Stimulated activated CD4-positive, alpha-beta T cell treated with anti-CD3 and anti-CD28 coated beads, Interleukin-2, amount 100 ng/mL, for 4 hours (primary cell): ENCODE measurements at places on chromosomes 2 and 18.

DNA sequence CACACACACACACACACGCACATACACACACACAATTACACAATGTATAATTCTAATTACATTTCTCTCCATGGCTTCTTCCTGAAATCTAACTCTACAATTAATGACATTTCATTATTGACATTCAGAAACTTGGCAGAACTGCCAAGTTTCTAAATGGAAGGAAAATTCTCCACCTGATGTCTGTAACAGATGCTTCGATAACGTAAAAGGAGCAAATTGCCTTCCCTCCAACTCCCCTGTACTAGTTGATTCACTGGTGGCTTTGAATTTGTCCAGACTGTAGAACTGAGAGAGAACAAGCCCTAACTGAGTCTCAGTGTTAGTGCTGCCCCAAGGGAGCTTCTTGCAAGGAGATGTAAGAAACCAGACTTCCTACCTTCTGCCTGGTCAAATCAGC is 255.1 kb upstream of the TMEM200C start:
- DNase-seq, result no peak

- DNase-seq, result no peak
These were observed 139.1 kb downstream of the C1D start for GRCh38 chr2:67923696-67924095.

DNA sequence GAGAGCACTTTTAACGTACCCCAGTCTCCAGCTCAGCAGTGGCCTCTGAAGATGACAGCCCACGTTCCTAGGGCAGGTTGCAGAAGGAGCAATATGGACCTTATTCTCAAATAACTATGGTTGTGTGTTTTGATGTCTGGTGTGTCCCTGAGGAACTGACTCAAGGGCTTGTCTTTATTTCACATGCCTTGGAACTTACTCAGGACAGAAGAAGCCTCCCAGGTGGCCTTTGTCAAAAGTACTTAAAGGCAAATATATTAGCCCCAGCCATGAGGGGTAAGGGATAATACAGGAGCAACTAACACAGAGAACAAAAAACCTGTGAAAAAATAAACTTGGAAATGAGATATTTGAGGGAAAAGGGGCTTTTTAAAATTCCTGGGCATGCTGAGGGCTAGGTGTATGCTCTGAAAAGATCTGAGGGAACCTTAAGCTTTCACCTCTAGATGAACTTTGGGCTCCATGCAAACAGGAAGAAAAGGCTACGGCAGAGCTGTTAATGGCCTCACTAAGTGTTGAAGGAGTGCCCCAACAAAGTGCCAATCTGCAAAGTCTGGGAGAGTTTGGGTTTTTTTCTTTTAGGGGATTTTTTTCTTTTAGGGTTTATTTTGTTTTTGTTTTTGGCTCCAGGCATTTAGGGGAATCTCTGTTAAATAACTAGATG is 40.3 kb downstream of the SRBD1 start:
- DNase-seq, result no peak

DNA sequence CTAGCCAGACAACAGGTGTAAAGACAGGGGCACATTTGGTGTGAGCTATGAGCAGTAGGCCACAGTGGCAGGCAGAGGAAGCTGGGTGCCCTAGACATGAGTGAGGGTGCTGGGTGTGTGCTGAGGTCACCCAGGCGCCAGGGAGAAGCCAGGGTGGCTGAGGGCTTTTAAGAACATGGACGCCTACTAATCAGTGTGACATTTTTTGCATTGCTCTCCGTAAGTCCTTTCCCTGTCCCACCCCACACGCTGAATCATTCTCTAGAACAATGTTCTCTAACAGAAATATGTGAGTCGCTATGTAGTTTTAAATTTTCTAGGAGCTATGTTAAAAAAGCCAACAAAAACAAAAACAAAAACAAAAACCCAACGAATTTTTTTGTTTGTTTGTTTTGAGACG is 204.5 kb upstream of the REV1 start:
- no peak for DNase-seq

DNA sequence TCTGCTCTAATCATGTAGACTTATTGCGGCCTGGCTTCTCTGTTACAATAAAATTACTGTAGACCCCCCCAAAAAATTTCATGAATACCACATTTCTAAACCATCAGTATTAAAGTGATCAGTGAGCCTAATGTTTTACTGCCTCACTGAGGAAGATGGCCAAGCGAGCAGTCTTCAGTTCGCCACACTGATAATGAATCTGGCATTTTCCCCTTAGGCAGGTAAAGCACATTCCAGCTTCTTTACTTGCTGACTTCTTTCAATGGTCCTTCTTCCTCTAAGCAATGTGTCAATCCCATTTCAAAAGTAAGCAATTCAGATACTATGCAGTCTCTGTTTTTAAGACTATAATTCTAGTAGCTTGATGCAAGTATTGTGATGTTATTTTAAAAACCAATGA is 137.6 kb downstream of the LAMA1 start:
- no peak for DNase-seq

- no peak for DNase-seq
These were observed 40.5 kb downstream of the ST8SIA5 start for GRCh38 chr18:46716336-46716735.

DNA sequence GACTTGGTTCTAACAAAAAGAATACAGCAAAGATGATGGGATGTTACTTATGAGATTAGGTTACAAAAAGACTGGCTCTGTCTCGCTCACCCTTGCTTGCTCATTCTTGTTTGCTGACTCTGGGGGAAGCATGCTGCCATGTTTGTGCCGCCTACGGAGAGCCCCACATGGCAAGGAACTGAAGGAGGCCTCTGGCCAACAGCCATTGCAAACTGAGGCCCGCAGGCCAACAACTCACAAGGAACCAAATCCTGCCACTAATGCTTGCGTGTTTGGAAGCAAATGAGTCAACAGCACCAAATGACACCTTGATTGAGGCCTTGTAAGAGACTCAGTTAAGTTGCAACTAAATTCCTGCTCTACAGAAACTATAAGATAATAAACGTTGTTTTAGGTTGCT is 297.6 kb upstream of the STON1 start:
- DNase-seq, result no peak

DNA sequence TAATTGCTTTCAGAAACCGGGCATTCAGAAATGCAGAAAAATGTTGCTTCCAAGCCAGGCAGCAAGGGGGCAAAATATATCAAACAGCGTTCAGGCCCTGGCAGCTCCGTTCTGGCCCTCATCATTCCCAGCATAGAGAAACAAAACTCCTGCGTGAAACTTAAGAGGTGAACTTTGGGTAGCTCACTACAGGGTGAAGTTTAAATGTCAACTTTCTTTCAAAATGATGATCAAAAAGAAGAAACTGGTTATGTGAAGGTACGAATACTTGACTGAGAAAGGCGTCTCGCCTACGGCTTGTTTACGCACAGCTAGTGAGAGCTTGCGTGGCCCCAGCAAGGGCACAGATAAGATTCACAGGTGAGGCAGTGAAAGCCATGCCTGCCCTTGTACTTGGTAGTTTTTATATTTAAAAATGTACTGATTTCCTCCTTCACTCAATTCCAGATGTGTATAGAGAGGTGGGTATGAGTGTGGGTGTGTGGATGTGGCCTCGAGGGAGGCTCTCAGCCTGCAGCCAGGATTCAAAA is 127.5 kb downstream of the NFATC1 start:
- DNase-seq, result peak; percentile 64

DNA sequence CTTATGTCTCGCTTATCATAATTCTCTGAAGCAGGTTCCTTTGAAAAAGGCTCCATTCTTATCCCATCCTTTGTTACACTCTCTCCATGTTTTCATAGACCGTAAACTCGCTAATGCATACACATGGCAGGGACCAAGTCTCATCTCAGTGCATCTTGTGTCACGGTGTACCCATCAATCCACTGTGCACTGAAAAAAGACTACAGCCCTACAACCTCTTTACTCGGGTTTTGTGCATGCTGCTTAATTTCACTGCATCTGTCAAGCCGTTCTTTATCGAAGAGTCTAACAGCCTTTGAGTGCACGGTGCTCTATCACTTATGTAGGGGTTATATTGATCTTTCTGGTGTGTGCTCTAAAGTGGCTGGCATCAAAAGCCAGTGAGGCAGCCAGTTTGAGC is 302.9 kb upstream of the ERBB4 start:
- no peak for DNase-seq

DNA sequence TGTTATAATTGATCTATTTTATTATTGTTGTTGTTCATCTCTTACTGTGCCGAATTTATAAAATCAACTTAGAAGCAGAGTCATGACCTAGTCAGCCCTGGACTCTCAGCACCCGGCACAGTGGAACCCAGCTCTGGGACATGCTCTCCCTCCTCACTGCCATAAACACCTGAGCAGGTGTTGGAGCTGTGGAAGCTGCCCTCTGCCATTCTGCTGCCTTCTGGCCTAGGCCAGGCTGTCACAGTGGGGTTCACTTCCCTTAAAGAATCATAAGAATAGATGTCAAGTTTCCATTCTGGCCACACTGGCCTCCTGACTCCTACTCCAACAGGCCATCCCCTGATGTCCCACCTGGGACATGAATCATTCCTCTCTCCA is 192.2 kb downstream of the ZFP36L2 start:
- DNase-seq, result no peak

- no peak for DNase-seq
These were observed 60.7 kb downstream of the LYPD1 start for GRCh38 chr2:132609101-132609890.

DNA sequence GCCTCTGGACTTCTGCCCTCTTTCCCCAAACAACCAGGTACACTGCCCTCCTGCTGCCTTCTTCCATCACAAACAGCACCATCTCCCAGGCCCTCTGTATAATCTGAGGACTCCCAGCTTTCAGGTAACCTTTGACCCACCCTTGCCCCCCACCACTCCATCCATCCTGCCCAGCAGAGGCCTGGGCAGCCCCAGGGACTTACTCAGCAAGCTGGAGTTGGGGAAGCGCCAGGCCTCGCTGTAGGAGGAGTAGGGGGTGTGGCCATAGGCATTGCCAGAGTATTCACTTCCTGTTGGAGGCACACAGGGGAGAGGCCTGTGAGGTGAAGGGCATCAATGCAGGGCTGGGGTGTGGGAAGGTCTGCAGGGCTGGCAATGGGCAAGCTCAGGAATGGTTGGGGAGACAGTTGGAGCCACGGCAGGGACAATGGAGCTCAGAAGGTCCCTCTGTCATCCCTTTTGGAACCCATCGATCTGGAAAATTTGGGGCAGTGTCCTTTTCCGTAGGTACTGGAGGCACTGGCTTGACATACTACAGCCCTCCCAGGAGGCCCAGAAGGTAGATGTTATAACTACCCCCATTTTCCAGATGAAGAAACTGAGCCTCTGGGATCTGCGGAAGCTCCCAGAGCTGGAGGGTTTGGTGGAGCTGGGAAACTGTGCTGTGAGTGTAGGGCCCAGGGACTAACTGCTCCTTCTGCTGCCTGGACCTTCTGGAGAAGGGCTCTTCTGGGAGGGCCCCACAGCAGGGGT is 46.3 kb downstream of the PSD4 start:
- DNase-seq, result no peak

DNA sequence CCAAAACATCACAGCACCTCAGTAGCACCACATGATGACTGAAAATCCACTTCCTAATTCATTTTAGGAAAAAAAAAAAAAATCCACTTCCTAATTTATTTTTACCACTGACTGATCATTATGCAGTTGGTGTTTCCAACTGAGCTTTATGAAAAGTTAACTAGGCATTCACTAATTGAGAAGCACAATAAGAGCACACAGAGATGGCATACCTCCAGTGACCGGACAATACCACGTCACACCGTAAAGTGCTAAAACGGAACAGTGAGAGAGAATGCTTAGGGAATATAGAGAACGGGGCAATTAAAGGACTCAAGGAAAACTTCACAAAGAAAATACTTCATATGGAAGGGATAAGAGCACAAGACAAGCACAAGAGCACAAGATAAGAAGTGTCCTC is 212.5 kb downstream of the NBAS start:
- DNase-seq, result no peak

DNA sequence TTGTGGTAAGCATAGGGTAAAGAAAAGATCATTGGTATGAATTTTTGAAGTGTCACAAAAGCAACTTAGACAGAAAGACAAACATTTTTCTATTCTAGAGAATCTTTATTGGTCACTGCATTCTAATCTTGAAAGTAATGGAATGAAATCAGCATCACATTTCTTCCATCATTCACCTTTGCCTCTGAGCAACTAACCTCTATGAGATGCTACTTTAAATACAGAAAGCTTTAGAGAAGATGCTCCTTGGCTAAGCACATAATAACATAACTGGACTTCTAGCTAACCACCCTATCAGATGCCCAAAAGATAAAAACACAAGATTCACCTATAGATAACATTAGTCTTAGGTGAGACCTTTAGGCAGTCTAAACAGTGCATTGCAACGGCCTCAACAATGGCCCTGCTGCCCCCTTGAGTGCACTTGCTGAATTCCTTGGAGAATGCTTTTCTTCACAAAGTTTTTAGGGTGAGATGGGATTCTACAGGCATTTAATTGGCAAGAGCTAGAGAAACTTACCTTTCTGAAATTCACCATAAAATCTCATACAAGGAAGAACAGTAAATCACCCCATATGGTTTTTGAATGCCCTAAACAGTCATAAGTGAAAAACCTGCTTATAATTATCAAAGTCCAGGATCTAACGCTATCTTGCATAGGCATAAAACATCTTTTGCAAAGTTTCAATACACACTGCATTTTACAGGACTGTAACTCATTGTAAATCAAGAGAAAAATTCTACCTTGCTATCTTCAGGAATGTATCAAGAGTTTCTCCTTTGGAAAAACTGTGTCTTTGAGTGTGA is 791.3 kb upstream of the CHAC2 start:
- DNase-seq, result no peak

DNA sequence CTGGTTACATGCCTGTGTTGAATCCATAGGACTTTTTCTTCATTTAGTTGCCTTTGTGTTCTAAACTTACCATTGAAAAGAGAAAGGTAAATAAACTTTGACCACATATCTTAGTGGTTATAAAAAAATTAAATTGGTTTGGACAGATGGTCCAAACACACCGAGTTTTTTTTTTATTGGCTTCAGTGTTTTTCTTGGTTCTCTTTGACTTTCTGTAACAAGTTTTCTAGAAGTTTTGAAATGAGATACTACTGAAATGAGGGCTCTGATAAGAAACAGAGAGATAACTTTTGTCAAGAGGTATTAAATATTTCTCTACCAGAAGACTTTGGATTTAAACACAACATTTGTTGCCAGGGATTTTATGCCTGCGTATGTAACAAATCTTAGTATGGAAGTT is 20.7 kb downstream of the SPTBN1 start:
- no peak for DNase-seq

DNA sequence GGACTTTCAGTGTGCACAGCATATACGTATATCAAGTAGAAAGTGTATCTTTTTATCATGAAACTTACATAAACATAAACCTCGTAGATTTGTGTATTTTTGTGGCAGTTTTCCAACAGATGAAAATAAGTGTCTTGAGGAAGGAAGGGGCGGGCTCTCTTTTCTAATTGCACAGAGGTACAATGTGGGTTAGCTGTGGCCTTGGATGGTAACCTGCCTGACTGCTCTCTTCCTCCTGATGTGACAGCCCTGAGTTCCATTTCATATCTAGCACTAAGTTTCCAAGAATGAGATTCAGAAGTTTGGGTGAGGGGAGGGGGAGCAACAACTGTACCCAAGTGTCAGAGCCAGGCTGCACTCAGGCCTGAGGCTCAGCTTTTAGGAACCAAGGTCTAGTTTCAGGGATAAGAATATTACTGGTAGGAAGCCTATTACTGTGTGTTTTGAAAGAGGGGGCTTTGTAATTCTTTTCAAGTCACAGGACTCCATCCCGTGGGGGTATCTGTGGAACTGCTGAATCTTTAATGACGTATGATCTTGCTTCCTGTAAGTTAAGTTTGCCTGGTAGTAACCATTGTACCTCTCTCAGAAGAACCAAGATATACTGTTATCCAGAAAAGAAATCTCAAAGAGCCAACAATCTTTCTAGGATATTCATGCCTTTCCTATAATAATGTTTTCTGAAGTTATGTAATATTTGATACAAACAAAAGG is 483.7 kb downstream of the PTPRM start:
- DNase-seq, result no peak
